Caudate nucleus (tissue), 63 donors: ENCODE measurements at places on chromosomes 12 and 14.

DNA sequence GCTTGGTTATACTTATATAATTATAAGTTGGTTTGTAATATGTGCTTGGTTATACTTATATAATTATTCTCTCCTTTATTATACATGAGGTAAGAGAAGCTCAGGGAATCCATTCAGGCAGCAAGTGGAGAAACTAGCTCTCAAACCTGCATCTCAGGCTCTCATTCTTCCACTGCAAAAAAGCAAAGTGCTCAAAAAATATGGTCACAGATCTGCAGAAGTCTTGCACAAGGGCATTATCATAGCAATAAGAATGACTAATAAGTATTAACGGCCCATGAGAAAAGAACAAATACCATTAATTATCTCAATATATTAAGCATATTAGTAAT is 476 bp upstream of the TRAFD1 start:
- DNase-seq: no peak

DNA sequence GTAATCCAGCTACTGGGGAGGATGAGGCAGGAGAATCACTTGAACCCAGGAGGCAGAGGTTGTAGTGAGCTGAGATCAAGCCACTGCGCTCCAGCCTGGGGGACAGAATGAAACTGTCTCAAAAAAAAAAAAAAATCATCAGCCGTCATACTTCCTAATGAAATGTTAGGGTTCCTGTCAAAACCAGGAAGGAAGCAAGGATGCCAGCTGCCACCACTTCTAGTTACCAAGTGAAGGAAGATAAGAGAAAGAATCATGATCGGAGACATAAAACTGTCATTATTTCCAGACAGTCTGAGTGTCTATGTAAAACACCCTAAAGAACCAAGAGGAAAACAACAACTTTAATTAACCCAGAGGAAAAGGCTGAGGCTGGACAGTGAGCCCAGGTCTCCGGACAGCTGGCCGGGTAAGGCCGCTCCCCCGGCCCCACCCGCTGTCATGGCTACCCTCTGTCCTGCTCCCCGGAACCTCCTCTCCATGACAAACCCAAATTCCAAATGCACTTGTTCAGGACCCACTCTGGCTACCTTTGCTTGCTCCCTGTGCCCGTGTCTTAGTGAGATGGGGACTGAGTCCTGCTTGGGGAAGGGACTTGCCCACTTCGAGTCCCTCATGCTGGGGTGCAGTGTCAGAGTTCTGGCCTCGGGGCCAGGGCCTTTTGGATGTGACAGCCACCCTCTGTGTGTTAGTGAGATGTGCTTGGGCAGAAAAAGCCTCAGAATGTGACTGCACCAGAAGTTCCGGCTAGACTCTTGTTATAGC is 29.0 kb downstream of the SLC6A12 start:
- no peak for DNase-seq

DNA sequence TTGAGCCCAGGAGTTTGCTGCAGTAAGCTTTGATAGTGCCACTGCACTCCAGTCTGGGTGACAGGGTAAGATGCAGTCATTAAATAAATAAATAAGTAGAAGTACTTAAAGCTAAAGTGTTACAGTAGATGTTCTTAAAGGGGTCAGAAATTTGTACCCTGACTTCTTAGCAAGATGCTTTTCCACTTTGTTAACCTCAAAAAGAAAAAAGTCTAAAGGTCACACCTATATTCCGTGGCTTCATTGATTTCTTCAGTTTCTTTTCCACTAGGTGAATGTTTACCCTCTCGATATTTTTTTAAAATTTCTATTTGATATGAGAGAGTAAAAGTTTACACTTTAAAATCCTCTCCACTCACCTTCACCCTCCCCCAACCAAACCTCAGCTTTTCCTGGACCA is 64.3 kb upstream of the PLEKHA5 start:
- no peak for DNase-seq

DNA sequence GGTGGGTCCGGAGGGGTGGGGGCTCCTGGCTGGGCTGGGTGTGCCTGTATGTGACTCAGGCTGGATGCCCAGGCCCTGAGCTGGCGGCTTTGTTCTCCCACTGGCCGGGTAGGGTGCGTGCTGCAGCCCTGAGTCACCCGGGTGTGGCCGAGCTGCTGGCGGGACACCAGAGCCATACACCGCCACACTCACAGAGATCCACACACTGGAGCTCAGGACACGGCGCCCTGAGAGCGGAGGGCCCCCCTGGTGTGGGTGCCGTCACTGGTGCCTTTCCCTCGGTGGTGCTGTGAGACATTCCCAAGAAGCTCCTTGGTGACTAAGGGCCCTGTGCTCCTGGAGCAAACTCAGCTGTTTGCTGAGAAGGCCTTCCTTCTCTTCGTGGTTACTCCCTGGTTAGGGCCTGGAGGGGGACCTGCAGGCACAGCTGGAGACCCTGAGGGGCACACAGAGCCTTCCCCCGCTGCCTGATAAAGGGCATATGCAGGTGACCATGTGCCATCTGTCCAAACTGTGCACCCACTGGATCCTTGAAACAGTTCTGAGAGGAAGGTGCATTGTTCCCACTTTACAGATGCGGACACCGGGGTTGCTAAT is 44.3 kb downstream of the KRT80 start:
- no peak for DNase-seq

- peak; percentile 60 for DNase-seq
These were observed 46.2 kb downstream of the BCAT1 start for GRCh38 chr12:24902511-24903328.

GRCh38 chr14:89429199-89430181 is 12.5 kb upstream of the FOXN3 start:
- peak; percentile 24 for DNase-seq

DNA sequence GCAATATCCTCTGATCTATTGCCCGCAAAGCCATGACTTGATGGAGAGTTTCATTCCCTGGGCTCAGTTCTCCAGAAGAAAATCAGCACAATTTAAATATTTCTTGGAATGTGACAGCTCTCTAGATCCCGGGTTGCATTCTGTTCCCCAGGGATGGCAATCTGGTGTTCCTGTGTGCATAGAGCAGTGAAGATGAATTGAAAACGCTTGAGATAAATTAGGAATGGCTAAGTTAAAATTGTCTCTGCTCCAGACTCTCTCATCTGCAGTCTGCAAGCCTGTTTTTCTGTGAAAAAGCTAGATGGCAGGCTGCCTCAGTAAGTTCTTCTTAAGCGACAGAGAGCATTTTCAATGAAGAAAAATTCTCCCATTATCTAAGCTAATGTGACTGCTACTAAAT is 582.5 kb upstream of the MGAT4C start:
- peak; percentile 8 for DNase-seq

GRCh38 chr14:77607741-77608302 is 8.6 kb downstream of the SPTLC2 start:
- DNase-seq: no peak

GRCh38 chr12:11727133-11727664 is 77.7 kb downstream of the ETV6 start:
- DNase-seq: no peak

DNA sequence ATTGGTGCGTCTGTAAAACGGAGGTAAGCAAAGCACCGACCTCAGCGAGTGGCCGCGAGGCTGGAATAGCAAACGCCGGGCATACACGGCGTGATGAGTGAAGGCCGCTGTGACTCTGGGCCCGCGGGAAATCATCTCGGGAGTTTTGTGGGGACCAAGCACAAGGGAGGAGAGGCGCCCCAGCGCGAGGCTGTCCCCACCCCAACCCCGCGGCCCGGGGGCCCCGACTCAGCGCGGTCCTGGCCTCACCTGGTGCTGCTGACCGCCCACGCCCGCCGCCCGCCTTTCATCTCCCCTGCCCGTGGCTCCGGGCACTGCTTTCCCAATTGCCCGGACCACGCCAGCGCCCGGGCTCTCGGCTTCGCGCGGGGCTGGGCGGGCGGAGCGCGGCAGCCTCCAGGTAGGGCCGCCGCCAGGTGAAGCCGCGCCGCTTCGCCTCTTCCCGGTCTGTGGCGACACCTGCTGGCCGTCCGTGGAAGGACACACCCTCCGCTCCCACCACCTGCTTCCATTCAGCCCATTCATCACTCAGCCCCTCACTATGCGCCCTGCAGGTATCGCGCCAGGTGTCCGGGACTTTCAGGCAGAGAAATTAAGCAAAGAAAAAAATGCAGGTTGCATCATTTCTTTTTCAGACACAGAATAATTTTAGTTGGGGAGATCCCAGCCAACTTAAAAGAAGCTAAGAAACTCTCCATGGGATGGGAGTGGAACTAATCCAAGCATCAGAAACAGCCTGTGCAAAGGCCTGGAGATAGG is 360.4 kb downstream of the MED13L start:
- DNase-seq: peak; percentile 22

DNA sequence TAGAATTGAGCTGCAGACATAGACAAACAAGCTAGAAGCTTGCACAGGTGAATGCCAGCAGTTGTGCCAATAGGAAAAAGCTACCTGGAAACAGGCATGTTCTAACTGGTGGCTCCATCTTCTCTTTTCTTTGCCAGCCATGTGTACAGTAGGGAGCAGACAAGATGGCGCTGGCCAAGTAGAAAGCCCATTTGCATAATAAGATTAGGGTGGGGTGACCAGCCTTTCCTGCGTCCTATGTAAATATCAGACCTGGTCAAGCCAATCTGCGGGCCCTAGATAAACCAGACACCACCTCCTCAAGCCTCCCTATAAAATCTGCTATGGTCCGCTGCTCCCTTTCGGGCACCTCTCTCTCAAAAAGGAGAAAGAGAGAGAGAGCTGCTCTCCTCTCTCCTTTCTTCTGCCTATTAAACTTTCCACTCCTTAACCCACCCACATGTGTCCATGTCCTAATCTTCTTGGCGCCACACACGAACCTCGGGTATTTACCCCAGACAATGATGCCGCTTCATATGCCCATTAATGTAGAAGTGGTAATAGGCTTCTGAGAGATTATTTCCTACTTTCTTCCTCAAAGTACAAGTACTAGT is 201.0 kb downstream of the SLC25A21 start:
- no peak for DNase-seq

DNA sequence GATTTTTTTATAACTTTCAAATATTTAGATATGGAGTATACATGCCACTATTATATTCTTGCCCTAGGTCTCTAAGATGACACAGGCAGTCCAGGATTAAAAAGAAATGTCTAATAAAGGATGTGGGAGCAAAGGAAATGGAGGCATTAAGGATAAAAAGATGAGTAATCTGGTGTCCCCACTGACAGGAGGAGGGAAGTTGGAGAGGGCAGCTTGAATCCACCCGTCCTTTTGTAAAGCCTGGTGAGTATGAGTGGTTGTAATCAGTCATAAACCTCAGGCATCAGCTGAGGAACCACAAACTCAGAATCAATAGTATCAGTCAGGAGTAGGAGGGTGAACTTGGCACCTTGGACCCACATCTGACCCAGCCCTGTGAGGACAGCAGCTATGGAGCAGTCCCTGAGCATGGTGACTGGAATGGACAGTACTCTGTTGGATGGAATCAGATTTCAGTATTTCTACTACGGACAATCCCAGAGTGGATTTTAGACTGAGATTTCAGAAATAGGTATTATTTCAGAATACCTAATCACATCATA is 100.5 kb downstream of the EXOC5 start:
- DNase-seq: no peak

- no peak for DNase-seq
These were observed 1.3 kb upstream of the HSD17B6 start for GRCh38 chr12:56761812-56762211.
